Umbilical cord (tissue), 2 donors: ENCODE measurements at places on chromosomes 1 and 21.
A peak's percentile ranks its signal among the peaks of the same experiment; 100 is the strongest.

- no peak for DNase-seq
Measured at GRCh38 chr1:243433737-243434370, 178.0 kb downstream of the SDCCAG8 start.

DNA sequence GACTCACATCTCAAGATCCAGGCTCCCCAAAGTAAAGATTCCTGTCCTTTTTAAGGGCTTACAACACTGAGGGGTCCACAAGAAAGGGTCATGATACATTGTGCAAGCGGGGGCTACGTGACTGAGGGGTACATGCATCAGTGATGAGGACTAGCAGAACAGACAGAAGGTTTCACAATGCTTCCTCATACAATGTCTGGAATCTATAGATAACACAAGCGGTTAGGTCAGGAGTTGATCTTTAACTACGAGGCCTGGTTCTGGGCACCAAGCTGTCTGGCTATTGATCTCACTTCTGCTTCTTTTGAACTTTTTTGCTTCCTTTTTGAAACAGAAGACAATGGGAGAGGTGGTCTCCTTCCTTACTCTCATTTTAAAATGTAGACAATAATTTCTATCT, 718.6 kb downstream of the AMY1C start:
- no peak for DNase-seq

GRCh38 chr1:116425987-116426386, 52.9 kb downstream of the ATP1A1 start:
- DNase-seq: no peak

- peak; percentile 77 for DNase-seq
Measured at GRCh38 chr1:205477759-205478247, 22.0 kb upstream of the BLACAT1 start.
